ENCODE measurements at places on chromosomes 4 and X.

DNA sequence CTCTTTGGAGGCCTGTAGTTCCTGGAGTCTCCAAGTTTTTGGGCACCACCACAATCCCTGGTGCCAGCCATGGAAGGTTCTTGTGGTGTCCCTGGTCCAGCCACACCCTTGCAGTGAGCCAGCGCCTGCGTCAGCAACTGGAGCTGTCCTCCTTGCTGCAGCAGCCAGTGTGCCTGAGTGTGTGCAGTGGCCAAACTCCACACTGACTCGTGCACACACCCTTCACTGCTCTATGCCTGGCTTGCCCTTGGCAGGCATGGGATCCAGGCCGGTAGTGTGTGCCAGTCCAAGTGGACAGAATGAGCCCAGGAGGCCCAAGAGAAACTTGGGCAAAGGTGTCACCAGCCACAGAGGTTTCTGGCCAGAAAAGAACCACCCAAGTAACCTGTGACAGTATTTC, 1074.0 kb downstream of the PCDH18 start:
- DNase-seq: no peak

DNA sequence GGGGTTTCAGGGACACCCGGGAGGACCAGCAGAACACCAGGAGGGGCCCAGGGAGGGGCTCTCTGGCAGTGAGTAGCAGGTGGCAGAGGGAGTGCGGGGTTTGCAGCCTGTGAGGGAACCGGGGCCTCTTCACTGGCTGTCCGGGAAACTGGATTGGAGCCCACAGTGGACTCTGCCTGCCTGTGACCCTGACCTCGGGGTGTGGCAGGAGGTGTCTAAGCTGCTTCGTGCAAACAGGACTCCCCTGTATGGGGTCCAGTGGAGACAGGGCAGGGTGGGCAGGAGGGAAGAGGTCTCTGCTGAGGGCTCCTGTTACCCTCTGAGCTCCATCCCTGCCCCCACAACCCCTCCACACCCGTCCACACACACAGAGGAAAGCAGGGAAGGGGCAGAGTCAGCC, 50.1 kb downstream of the FAM53A start:
- DNase-seq: no peak

GRCh38 chrX:19172741-19173140, 50.5 kb upstream of the ADGRG2 start:
- DNase-seq: no peak

GRCh38 chrX:129632443-129632842, 22.3 kb downstream of the APLN start:
- no peak for DNase-seq

All from GM13976 (cell line).